ENCODE measurements at places on chromosomes 16 and 17. TPM values are rescaled to one million over a fixed set of nuclear protein-coding genes. Genes with fewer than 3 reads are reported as not detected.
A peak's percentile ranks its signal among the peaks of the same experiment; 100 is the strongest.

DNA sequence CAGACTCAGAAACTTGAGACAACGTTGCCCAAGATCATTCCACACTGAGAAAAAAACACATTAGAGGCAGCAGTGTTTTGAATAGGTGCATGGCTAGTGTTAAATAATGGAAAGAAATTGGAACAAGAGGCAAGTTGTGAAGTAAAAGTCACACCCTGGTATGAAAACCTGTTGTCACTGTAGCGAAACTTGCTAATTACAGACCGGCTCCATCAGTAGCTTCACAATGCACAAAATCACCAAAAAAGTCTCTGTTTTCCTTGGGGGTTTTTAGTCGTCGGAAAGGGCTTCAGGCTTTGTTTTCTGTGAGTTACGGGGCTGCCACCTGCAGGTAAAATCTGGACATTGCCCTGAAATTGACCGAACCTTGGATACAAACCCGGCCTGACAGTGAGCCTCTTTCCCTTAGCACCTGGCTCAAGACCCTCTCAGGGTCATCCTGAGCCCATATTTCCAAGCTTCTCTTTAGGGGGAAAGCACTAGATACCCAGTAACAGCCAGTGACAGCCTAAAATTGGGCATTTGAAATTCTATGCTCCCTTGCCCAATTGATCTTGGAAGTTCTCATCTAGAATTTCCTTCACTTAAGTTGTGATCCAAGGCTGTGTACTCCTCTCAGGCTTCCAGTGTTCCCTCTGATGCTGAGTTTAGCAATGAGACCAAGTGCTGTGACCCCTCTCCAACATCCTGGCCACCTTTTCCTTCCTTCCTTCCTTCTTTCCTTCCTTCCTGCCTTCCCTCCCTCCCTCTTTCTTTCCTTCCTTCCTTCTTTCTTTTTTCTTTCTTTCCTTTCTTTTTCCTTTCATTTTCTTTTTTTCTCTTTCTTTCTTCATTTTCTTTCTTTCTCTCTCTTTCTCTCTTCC, 7.2 kb upstream of the GRB2 start:
- H3K36me3 ChIP-seq: no peaks in the 10 kb centered on the region
- H3K4me1 ChIP-seq: peaks cover 14% of the 10 kb centered on the region
- no peak overlapping the region for H3K27ac ChIP-seq
- peak overlapping the region; percentile 21 for H3K4me3 ChIP-seq
- DNase-seq: peak; percentile 90

DNA sequence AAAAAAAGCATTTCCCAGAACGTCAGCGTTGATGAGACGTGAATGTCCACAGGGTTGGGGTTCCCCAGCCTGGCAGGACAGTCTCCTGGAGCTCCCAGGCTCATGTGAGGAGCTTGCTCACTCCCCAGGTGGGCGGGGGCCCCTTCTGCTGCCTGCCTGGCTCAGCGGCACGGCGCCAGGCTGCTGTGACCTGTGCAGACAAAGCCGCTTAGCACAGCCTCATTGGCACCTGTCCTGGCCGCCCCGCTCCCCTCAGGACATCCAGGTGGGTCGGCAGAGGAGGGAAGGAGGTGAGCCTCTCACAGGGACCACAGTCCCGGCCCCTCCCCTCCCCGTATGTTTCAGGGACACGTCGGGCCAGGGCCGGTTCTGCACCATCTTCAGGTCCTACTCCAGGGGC, 12.9 kb upstream of the WFIKKN1 start:
- H3K27ac ChIP-seq: no peak overlapping the region
- H3K27me3 ChIP-seq: no peaks in the 10 kb centered on the region
- no peaks in the 10 kb centered on the region for H3K36me3 ChIP-seq
- no peaks in the 10 kb centered on the region for H3K4me1 ChIP-seq
- H3K4me3 ChIP-seq: no peak overlapping the region

- H3K27ac ChIP-seq: no peak overlapping the region
- peaks cover 5% of the 10 kb centered on the region for H3K4me1 ChIP-seq
- peak; percentile 15 for DNase-seq
Measured at GRCh38 chr16:8644211-8645140, 23.0 kb downstream of the METTL22 start.

DNA sequence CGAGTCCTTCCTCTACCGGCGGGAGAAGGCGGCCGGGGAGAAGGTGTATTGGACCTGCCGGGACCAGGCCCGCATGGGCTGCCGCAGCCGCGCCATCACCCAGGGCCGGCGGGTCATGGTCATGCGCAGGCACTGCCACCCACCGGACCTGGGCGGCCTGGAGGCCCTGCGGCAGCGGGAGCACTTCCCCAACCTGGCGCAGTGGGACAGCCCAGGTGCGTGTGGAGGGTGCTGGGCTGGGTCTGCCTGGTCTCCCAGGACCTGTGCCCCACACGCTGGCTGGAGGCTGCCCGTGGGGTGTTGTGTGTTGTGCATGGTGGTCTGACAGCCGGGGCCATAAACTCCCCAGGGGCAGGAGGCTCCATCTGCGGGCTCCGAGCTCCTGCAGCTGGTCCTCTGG, 25.4 kb downstream of the FLYWCH1 start:
- DNase-seq: no peak
- H3K27me3 ChIP-seq: no peaks in the 10 kb centered on the region
- no peak overlapping the region for H3K27ac ChIP-seq
- no peak overlapping the region for H3K4me3 ChIP-seq
- H3K36me3 ChIP-seq: peaks cover 35% of the 10 kb centered on the region
- H3K4me1 ChIP-seq: peaks cover 5% of the 10 kb centered on the region

USH1G gene
- total RNA-seq: not detected
